Bronchial epithelial cell (primary cell): ENCODE measurements at places on chromosomes 3 and 15. TPM values are rescaled to one million over a fixed set of nuclear protein-coding genes. Genes with fewer than 3 reads are reported as not detected.

The GOLGA6L7 gene
- total RNA-seq = not detected in 2 replicates

The LRRC31 gene
- total RNA-seq = not detected in 2 replicates

The TEX55 gene
- total RNA-seq = not detected in 2 replicates

The RAB43 gene
- 15.0 and 18.6 TPM in 2 replicates for total RNA-seq

The PPP1R14D gene
- not detected in 2 replicates for total RNA-seq

The LMAN1L gene
- under 0.01 TPM in 1 of 2 replicates, not detected in the other for total RNA-seq

- no peak for DNase-seq
Measured at GRCh38 chr3:45574067-45574494, 20.5 kb upstream of the LIMD1 start.

GRCh38 chr3:59499000-59499399, 449.2 kb upstream of the CFAP20DC start:
- DNase-seq = no peak

GRCh38 chr3:138124188-138124587, 8.0 kb downstream of the A4GNT start:
- no peak for DNase-seq

GRCh38 chr3:150773616-150774192, 10.7 kb upstream of the SIAH2 start:
- DNase-seq = no peak

GRCh38 chr3:17183951-17184550, 299.3 kb downstream of the PLCL2 start:
- peak; percentile 83 for DNase-seq

GRCh38 chr3:112017091-112017490, 17.4 kb upstream of the TMPRSS7 start:
- peak; percentile 61 for DNase-seq

DNA sequence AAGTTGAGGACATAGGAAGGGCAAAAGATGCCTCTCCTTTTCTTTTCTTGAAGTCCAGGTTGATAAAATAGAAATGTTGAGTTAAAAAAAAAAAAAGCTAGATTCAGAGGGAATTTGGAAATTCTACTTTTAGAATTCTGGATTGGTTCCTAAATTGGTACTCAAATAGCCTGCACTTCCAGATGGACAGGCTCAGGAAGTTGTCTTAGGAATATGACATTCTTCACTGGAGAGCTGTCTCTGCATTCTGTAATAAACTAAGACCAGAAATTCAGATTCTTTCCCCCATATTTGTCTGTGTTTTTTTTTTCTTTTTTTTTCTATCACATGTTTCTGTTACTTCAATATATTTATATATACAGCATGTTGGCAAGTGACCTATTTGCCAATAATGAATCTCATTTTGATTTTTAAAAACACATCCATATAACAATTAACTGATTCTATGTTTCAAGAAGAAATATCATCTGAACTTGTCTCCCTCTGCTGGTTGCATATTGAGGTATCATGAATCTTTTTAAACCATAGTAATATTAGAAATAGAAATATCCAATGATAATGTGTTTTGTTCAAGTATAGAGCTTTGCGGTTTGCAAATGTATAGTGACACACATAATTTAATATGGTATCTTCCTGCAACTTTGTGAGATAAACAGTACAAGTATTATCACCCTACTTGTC, 8.5 kb upstream of the LSAMP start:
- DNase-seq = peak; percentile 2

DNA sequence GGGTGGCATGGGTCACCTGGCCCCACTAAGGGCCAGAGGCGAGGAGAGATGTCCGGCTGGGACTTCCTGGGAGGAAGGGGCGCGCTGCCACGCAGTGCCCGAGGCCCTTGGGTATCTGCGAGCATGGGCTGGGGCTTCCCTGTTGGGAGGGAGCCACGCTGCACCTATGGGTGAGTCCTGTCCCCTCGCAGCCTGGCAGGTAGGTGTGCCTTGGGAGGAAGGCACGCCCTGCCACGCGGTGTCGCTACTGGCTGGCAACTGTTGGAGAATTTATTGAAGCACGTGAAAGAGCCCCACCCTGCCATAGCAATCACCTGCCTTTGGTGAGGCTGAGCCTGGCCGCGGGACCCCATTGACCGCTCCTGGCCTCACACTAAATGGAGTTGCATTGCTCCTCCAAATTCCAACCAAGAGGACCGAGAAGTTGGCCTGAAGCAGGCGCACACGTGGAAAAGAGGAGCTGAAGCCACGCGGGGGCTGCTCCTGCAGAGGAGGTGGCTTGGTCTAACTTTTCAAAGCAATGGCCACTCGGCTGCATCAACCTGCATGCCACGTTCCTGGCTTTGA, 134.2 kb downstream of the TJP1 start:
- DNase-seq = no peak

- peak; percentile 46 for DNase-seq
Measured at GRCh38 chr3:121736112-121736511, 13.4 kb downstream of the GOLGB1 start.

DNA sequence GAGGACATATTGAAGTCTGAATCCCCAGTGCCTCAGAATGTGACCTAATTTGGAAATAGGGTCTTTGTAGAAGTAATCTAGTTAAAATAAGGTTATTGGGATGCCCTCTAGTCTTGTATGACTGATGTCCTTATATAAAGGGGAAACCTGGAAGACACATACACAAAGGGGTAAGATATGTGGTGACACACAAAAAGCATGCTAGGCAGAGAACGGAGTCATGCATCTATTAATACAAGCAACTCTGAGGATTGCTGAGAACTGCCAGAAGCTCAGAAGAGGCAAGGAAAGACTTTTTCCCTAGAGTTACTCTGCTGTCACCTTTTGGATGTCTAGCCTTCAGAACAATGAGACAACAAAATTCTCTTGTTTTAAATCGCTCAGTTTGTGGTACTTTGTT, 58.1 kb upstream of the TMEM108 start:
- DNase-seq = no peak

DNA sequence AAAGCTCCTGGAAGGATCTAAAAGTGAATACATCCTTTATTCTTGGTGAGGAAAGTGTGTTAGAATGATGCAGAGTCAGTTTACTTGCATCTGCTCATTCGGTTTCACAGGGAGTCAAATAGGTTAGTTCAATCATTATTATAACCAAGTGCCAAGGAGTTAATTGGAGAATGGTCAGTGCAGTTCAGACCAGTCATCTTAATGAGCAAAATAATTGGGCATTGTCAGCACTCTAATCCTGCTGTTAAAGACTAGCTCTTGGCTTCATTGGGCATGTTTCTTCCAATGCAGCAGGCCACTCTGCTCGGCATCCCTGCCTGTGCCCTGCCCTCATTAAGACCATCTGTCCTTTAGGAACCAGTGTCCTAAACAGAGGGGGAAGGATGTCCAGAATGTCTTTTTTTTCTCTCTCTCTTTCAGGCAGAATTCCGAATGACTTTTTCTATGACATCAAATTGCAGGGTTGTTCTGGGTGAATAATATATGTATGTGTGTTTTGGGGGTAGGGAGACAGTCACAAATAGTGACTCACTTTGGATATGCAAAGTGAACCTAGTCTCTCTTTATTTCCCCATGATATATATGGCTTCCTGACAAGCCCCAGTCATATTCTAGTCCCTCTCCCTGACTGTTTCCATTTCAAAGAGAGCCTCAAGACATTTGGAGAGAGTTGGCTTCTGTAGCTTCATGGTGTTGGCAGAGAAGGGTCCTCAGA, 205.4 kb upstream of the TRIM42 start:
- peak; percentile 79 for DNase-seq

DNA sequence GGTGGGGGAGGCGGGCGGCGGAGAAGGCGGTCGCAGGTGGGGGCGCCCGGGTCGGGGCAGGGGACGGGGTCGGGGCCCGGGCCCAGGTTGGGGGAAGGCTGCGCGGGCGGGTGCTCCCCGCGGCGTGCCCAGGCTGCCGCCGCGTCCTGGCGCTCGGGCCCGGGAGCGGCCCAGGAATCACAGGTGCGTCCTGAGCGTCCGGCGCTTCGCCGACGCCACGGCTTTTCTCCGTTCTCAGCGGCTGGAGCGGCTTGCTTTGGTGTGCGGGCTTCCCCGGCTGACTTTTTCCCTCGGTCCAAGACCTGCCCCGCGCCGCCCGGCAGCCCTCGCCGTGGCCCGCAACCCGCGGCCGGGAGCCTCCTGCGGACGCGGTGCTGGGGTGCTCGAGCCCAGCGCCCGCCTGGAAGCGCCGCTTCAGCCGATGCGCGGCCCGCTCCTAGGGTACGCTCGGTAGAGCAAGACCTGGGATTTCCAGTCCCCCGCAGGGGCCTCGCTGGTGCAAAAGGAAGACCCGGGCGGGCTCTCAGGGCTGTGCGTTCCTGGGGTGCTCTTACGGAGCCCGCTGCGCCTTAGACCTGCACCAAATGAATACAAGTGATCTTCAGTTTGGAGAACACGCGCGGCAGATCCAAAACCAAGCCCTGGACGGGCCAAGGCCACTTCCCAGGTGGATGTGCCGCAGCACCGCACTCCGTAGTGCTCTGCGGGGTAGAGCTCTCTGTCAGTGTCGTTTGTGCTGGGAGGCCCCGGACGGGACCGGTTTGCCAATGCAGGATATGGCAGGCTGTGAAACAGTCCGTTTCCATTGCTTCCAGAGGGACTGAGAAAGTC, 639 bp downstream of the NIPA1 start:
- peak; percentile 7 for DNase-seq

- DNase-seq = no peak
Measured at GRCh38 chr3:42520906-42521305, 18.5 kb downstream of the VIPR1 start.

DNA sequence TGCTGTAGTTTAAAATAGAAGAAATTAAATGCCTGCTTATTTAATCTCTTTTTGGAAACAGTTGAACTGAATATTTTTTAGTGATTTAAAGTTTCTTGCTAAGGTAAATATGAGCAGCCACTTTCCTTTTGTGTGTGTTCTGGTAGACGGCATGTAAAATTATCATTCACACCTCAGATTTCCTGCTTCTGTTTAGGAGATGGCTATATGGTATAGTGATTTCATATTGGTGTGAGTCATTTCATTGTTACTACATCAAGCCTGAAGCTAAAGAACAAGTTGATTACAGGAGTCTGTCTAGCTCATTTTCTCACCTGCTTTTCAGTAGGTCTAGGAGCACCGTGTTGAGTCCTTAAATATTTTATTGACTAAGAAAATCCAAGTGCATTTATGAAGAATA, 2.2 kb downstream of the LRCH3 start:
- DNase-seq = peak; percentile 95

DNA sequence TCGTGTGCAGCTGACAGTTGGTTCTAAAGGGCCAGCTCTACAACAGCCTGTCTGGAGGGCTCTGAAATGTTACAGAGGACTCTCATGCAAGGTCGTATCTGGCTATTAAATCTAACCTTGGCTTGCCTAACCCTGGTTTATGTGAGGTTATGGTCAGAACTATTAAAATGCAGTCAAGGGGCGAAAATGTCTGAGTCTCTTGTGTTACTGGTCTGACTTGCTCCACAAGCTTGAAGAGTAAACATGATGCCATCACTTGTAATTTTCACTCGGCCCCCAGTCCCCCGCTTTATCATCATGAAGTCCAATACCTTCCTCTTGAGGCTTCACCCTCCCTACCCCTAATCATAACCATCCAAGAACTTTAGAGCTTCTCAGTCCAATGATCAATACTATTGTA, 9.4 kb downstream of the ENTPD3 start:
- DNase-seq = no peak

- peak; percentile 16 for DNase-seq
Measured at GRCh38 chr15:85615930-85616329, 178.8 kb downstream of the KLHL25 start.

- no peak for DNase-seq
Measured at GRCh38 chr15:79897701-79898113, 893 bp upstream of the MTHFS start.

- no peak for DNase-seq
Measured at GRCh38 chr3:128895843-128896697, 16.6 kb downstream of the ACAD9 start.

DNA sequence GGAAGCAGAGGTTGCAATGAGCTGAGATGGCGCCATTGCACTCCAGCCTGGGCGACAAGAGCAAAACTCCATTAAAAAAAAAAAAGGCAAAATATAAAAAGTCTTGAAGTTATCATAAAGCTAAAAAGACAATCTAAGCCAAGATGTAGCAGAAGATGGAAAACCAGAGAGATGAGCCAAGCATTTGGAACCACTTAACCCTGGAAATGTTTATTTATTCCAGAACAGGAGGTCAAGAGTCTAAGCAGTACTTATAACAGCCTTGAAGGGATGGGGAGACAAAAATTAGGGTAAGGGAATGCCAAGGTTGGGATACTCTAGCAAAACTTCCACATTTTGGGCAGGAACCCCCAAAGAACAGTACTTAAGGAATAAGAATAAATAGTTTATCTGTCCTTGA, 30.1 kb downstream of the FAIM start:
- DNase-seq = no peak

DNA sequence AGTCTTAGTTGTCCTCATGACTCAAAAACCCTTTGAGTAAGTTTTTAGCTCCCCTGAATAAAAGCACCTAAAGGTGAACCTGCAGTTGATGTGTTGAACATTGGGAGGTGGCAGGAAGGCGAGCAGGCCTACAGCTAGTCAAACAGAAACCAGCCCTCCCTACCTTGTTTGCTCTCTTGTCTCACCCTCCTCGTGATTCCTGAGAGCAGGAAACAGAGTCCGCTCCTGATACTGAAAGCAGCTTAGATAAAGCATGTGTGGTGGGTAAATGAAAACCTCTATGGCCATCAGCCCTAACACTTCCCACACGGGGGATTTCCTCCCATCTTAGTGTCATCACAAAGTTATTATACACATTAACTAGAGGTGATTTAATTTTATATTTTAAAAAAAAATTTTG, 21.8 kb upstream of the CLDN18 start:
- DNase-seq = no peak
